ENCODE measurements at places on chromosomes 4 and X.

GRCh38 chr4:186771624-186772023 is 48.0 kb upstream of the FAT1 start:
- DNase-seq: no peak

- DNase-seq: peak; percentile 44
Observed at GRCh38 chrX:119512146-119512800, 44.0 kb downstream of the SLC25A5 start.

DNA sequence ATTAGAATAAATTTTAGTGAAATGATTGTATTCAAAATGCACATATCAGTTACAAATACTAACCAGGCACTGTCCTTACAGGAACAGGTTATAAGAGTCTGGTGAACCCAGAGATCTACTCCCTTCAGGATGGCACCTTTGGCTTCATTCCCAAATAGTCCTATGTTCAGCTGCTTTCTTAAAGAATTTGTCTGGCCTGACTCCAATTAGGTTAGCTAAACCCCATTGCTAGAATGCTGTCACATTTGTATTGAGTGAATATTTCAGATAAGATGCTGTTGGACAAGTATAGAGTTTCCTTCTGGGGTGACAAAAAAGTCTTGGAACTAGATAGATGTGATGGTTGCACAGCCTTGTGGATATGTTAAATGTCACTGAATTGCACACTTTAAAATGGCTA is 69.4 kb downstream of the EFHC2 start:
- DNase-seq: no peak

- DNase-seq: no peak
Observed at GRCh38 chrX:147770858-147771257, 140.9 kb upstream of the FMR1 start.

GRCh38 chr4:168441412-168441811 is 38.9 kb downstream of the DDX60L start:
- no peak for DNase-seq

DNA sequence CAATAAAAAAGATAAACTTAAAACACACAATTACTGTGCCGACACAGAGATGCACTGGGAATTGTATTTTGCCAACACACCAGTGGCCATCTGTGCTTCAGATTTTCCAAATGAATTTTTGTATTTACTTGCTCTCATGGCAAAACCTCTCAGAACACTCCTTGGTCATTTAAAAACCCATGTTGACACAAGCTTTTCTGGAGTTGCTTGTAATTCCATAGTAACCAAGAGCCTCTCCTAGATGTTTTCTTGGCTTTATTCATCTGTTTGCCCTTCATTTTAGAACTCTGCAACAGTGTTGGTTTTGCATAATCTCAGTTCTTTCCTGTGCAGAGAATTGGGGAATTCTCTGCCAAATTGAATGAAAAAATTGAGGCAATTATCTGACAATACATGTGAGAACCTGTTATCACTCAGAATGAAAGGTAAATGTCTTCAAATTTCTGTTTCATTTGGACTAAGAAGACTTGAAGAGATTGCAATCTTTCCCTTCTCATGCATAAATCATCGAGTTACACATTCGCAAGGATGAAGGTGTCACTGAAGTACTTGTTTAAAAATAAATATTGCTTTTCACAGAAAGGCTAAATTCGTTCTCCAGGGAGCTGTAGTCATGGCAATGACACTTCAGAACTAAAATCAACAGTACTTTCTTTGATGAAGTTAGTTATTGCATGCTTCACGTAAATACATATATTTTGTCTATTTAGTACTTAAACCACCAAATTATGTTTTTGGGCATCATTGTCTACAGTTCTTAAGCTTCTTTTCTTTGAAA is 301.8 kb upstream of the CTSO start:
- DNase-seq: no peak

- DNase-seq: no peak
Observed at GRCh38 chr4:114487101-114487500, 111.5 kb upstream of the UGT8 start.

- no peak for DNase-seq
Observed at GRCh38 chr4:654503-654845, 19.6 kb downstream of the ATP5ME start.

DNA sequence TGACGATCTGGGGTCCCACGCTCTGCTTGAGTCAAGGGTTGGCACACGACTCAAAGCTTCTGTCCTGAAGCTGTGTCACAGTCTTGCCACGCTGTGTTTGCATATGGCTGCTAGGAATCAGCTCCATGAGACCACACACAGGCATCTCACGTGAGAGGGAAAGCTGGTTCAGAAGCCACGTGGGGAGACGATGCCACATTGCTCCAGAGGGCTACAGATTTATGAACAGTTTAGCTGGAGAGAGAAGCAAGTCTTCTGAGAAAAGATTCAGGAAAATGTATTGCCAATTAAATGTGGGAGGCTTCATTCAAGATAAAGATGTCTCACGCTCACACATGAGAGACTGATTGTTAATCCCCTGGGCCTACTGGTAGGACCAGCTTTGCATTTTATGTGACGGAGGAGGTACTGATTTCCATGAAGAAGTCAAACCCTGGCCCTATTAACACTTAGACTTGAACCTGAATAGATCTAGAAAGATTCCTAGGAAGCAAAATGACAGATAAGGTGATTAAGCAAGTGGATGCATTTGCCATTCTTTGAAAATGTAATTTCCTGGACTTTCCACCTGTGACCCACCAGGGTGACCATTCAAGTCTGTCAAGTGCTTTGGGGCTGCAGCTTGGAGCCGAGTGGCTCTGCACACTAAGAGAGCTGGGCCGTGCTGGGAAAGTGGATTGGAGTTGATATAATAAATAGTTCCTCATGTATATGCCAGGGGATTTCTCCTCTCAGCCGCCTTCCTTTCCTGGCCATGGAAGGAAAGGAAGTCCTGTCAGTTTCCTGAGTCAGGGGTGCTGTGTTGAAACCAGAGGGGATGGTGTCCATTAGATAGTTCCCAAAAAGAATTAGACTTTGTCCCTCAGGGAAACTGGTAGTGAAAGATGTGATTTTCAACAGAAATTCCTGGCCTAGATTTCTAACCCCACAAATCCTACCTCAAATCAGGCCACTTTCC is 29.0 kb downstream of the ENPP6 start:
- DNase-seq: no peak

DNA sequence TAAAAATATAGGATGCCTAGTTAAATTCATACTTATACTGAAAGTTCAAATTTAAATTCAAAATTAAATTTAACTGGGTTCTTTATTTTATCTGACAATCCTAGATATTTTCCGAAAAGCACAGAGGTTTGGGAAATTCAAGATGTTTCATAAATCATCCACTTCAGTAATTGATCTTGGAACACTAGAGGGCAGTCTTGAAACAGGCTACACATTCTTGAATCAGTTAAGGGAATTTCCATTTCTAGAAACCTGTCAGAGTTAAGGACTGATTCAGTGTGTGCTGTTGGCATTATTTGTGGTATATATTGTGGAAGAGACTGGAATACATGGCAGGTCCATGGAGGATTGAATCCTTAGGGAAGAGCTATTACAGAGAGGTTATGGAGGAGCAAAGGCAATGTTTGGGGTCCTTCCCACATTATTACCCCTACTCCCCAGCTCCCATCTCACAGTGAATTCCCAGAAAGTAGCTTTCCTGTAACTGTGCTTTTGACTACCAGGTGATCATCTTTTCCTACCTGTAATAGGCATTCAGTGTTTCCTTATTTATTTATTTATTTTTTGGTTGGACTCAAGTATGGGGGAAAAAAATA is 92.9 kb downstream of the EGF start:
- DNase-seq: peak; percentile 63

GRCh38 chr4:56704089-56704871 is 23.2 kb upstream of the HOPX start:
- no peak for DNase-seq
